ENCODE measurements at places on chromosomes 12 and 14.

GRCh38 chr14:103282932-103283331, 51.1 kb upstream of the EIF5 start:
- DNase-seq: no peak

- DNase-seq: no peak
Observed at GRCh38 chr14:102779084-102779462, 1.8 kb downstream of the TRAF3 start.

- DNase-seq: no peak
Observed at GRCh38 chr12:104763168-104763805, 194.8 kb downstream of the SLC41A2 start.

DNA sequence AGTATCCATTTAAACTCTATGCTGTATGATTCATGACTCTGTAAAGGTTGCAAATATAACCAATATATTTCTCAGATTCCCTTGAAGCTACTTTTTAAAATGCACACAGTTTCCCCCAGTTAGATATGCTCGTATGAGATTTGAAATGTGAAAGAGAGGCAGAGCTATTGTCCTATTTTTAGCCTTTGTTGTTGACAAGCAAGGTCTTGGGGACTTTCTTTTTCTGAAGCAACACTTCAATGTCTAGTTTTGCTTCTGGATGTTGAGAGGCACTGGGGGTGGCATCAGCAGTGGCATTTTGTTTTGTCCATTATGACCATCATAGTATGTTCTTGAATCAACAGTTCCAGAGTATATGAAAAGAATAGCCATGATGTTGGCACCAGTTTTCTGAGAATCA, 63.4 kb downstream of the ASCL1 start:
- no peak for DNase-seq

- DNase-seq: no peak
Observed at GRCh38 chr14:32263939-32264567, 61.0 kb upstream of the RNU6-8 start.

GRCh38 chr14:74620923-74621322, 8.9 kb upstream of the LTBP2 start:
- no peak for DNase-seq

GRCh38 chr14:85090681-85091080, 439.3 kb upstream of the FLRT2 start:
- no peak for DNase-seq

DNA sequence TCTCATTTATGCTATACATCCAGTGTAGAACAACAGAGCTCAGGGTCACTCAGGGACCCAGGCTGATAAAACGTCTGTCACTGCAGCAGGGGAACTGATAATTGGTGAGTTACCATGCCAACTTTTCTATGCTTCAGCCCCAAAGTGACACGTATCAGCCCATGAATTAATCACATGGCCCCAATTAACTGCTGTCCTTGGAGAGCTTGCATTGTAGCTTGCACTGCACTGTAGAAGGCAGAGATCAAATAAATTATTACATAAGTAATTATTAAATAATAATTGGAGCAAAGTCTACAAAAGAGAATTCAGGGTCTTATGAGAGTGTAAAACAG, 144.6 kb downstream of the SUDS3 start:
- no peak for DNase-seq

GRCh38 chr14:32497248-32497647, 168.2 kb downstream of the AKAP6 start:
- DNase-seq: no peak

- no peak for DNase-seq
Observed at GRCh38 chr12:78248321-78248720, 417.6 kb downstream of the NAV3 start.

DNA sequence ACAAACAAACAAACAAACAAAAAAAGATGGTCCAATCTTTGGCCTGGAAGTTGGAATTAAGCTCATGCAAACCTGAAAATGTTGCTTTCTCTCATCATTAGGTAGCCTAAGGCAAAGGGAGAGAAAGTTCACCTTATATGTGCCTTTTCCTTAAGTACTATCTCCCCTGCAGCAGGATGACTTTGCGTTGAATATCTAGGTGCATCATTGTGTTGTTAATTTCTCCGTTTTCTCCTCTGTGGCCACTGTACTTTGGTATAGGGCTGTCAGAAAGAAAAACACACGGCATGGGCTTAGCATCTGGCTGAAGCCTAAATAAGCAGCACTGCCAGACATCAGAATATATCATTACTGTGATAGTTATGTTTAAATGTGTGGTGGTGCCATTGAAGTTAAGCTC, 345.5 kb downstream of the BCAT1 start:
- no peak for DNase-seq

DNA sequence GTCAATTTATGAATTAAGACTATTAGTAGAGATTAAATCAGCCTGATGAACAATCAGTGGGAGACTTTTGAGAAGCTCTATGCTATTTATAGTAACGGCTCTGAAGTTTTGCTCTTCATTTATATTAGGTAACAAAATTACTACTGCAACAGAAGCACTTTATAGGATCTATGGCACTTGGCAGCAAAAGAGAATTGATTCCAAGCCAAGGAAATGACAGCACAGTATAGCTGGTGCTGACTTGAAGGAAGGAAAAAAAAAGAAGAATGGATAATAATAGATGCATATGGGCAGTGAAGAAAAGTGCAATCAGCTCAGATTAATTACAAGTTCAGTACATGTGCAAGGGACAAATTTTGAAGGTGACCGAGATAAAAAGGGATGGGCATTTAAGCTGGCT, 228.2 kb upstream of the PPFIA2 start:
- no peak for DNase-seq
